PC-9 (cell line): ENCODE measurements at places on chromosomes 2 and 18.

GRCh38 chr2:240309214-240309613, 126.2 kb upstream of the GPC1 start:
- no peak for DNase-seq

- no peak for DNase-seq
These were observed 2.0 kb downstream of the LYPD6B start for GRCh38 chr2:149040451-149040850.

- no peak for DNase-seq
These were observed 29.2 kb upstream of the STK17B start for GRCh38 chr2:196200557-196200956.

DNA sequence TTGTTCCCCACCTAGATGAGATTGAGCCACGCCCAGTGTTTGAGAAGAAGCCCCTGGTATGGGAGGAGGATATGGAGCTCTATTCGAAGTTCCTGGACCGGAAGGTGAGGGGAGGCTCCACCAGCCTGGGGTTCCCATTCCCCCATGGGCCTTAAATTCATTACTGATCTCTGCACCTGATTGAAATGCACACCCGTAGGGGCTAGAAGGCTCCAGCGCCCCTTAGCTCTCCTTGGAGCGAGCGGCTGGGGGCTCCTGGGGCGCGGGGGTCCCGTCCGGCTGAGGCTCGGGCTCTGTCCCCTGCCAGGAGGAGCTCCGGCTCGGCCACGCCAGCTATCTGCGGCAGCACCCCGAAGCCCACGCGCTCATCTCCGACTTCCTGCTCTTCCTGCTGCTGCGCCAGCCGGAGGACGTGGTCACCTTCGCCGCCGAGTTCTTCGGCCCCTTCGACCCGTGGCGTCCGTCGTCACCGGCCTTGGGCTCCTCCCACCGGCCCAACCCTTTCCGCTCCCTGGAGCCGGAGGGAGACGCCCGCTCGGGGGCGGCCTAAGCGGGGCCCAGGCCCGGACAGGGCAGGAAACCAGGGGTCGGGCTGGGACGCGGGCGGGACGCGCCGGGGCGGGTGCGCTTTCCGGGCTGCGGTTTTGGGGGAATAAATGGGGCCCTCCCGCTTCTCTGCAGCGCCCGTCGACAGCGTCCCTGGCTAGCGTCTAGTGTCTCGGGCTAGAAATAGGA, 10.9 kb downstream of the CATIP start:
- peak; percentile 86 for DNase-seq
